ENCODE measurements at places on chromosomes 2 and 18.

DNA sequence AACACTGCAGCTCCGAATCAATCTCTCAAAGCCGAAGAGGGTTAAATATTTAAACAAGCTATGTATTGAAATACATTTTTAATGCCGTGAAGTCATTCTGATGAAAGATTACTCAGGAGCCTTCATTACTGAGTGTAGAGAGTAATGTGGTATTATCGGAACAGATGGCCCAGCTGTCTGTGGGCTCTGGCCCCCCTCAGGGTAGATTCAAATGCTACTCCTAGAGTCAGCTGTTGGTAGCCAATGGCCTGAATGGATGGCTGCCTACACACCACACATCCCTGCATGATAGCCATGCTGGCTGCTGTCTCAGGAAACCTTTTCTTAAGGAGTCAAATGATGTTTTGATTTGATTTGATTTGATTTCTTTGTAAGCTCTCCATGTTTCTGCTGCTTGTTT, 732.3 kb upstream of the CELF4 start:
- no peak for DNase-seq

DNA sequence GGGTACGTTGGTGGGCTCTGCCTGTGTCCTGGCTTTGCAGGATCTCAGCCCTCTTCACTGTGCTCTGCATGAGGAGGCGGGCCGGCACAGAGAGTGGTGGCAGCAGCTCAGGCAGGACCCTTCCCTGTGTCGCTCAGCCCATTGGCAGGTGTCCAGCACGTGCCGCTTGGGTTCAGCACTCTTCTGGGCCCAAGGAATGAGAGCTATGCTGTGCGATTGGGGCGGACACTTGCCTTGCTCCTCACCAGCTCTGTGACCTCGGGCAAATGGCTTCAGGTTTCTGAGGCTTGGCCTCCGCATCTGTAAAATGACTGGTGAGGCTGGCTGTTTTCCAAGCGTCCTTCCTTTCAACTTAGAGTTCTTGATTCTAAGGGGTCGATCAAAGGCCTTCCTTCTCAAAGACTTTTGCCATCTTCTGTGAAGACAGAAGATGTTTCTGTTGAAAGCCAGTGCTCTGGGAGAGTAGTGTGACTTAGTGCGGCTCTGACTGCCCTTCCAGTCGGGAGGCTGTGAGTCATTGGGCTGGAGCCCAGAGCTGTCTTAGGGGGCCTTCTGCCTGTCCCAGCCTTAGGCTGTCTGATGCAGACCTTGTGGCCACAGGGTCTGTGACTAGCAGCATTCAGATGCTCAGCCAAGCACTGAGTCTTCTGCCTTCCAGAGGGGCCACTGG, 35.6 kb downstream of the GLI2 start:
- DNase-seq: peak; percentile 88

- no peak for DNase-seq
Measured at GRCh38 chr2:9315280-9315847, 108.0 kb downstream of the ITGB1BP1 start.

DNA sequence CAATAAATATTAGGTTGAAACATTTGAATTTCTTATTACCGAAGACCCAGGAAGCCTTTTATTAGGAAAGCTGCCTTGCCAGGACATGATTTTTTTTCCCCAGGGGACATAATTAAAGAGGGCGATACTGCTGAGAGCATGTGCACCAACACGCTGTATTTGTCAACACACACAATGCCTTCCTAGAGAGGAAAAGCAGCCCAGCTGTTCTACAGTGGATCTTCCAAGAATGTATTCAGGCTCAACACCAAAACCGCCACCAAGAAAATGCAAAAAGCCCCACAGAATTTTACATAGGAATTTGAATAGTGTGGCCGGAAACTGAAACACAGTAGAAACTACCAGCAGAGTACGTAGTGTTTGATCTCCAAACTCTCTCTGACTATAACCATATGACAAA, 320.4 kb downstream of the DLGAP1 start:
- no peak for DNase-seq

GRCh38 chr2:199680482-199680881, 170.5 kb downstream of the FTCDNL1 start:
- DNase-seq: no peak

DNA sequence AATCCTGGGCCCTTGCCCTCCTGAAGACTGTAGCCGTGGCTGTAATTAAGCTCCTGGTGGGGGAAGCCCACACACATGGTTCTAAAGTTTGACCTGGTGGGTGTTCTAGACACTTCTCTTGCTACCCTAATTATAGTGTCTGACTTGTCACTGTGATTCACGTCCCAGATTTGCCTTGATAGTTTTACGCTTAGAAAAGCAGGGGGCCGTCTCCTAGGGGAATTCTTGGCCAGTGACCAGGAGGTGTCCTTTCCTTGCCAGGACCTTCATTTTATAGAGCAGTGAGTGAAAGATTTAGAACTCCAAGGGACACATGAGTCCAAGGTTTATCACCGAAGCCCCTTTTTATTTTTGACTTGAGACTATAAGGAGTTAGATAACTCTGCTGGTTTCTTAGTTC, 9.0 kb downstream of the TMEM214 start:
- no peak for DNase-seq

GRCh38 chr18:75261430-75262223, 51.0 kb downstream of the TSHZ1 start:
- DNase-seq: no peak

- no peak for DNase-seq
Measured at GRCh38 chr2:70750320-70750719, 17.7 kb downstream of the ADD2 start.

GRCh38 chr2:37156071-37156856, 516 bp downstream of the EIF2AK2 start:
- DNase-seq: peak; percentile 62

DNA sequence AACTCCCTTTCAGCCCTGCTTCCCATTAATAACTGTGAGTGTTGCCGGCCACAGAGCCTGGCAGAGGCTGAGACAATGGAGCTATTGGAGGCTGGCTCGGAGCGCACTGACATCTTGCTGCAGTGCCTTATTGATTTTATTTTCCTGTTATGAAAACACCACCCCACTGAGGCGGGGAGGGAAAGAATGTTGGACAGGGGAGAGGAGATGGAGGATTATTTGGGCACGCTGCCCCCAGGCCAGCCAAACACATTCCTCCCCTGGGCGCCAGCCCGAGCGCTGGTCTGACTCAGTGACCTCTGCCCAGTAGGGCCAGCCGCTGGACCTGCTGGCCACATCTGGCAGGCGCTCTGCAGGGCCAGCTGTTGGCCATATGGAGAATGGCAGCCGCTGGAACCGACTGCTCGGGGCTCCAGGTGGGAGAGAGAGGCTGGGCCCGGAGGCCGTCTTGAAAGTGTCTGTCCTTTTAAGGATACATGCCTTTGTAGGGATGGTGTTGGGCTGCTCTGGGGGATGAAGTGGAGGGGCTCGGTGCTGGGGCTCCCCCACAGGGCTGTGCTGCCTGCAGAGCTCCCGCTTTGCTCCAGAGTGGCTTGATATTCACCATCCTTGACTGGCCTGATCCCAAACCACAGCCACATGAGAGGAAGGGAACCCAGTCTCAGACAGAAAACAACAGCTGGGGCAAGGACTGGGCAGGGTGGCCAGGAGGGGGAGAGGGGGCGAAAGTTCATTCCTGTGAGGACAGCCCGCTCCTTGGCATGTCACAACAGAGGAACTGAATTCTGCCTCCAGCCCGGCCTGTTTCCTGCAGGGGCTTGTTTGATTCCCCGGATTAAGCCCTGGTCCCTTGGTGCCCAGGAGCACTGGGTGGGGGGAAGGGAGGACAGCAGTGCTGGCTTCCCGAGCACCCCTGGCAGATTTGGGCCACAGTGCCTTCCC, 179.0 kb downstream of the KLHL29 start:
- DNase-seq: peak; percentile 79

GRCh38 chr18:11071300-11071699, 78.1 kb downstream of the PIEZO2 start:
- DNase-seq: no peak

DNA sequence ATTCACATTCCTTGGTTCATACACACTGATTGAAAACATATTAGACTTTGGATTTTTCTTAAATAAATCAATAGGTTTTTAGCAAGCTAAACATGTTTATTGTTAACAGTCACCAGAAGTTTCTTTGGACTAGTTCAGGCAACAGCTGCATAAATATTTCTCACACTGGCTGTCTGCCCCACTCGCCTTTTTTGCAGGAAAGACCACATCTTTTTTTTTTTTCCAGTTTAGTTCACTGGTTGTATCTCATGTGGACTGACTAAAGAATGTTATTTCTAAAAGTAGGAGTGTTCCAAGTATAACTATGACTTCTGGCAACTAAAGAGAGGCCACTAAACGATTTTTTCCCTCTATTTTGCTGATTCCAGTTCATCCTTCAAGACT, 31.1 kb downstream of the SLC40A1 start:
- DNase-seq: peak; percentile 40

GRCh38 chr2:219679571-219679970, 52.1 kb downstream of the SLC4A3 start:
- DNase-seq: no peak

DNA sequence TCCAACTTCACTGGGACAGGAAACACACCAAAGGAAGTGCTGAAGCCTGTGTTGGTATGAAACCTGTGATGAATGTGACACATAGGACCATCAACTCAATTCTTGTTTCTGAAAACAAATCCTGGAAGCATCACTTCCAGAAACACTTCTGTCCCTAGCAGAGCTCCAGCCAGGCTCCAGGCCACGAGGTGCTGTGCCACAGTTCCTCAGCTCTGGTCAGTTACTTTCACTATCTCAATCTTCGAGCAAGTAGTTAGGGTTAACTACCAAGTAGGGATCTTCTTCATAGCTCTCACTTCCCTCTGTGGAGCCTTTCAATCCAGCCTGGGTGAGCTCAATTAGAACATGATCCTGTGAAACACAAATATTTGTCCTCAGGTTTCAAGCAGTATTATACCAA, 3.6 kb upstream of the LCT start:
- peak; percentile 51 for DNase-seq

DNA sequence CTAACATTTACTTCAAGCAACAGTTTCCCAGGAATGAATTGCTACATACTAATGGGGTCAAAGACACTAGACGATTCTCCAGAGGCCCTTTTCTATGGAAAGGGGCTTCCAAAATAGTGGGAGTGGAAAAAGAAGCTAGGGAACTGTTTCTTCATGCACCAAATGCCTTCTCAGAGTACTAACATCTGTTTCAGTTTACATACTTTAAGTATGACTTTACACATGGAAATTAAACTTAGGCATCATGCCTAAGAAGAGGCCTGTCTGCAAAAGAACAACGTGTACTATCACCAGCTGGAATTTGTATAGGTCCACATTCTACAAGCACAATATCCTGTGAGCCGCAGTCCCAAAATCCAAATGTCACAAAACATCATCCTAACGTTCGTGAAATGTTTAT, 29.4 kb upstream of the WDR75 start:
- peak; percentile 96 for DNase-seq

DNA sequence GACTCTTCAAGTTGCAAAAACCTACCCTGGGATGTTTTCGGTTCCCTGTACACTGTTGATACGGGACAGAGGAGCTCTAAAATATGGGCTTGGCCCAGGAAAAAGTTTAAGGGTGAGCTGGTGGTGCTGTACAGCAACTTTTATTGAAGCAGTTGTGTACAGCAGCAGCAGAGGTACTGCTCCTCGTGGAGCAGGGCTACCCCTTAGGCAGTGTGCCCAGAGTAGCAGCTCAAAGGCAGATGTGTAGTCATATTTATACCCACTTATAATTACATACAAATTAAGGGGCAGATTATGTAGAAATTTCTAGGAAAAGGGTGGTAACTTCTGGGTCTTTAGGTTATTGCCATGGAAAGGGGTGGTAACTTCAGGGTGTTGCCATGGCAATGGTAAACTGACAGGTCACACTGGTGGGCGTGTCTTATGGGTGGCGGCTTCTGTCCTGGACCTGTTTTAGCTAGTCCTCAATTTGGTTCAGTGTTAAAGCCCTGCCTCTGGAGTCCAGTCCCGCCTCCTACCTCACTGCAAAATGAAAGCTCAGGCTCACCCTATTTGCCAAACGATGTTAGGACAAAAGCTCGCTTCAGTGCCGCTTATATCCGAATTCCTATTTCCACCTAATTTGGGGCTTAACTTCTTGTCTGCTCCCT, 203.2 kb downstream of the ETAA1 start:
- no peak for DNase-seq

- peak; percentile 22 for DNase-seq
Measured at GRCh38 chr2:182866095-182866460, 359 bp downstream of the FRZB start.

- DNase-seq: no peak
Measured at GRCh38 chr2:112906276-112906675, 4.7 kb upstream of the IL37 start.

DNA sequence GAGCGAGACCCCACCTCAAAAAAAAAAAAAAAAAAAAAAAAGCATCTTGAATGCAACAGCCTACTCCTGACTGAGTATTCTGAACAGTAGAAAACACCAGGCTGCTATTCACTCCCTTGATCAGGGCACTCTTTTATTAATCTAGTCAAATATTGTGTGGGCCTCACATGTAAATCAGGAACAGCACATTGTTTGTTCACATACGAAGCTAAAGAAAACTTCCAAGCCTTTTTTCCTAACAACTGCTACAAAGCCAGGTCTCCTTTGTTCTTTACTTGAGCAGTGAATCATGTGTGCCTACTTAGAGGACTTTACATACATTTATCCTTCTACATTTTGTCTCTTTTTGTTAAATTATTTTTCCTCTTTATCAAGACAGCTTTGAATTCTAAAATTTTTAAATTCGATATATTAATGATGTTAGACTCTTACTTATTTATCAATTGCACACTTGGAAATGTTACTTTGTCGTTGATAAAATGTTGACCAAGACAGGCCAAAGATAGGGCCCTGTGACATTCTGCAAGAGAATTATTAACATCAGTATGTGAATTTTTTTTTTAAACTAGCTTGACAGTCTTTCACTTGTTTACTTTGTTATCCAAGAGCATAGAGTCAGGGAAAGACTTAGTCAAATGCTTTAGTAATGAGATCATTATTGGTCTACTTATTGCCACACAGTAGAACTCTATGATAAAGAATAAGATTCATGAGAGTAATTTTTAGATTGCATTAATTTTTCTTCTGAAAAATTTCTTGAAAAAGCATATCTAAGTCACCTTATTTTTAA, 13.2 kb downstream of the SPATS2L start:
- peak; percentile 79 for DNase-seq

- DNase-seq: no peak
Measured at GRCh38 chr2:10327896-10328669, 25.4 kb downstream of the HPCAL1 start.

Measured in adipocyte (in vitro differentiated cells).